ENCODE measurements at places on chromosomes 16 and 17. TPM values are rescaled to one million over a fixed set of nuclear protein-coding genes. Genes with fewer than 3 reads are reported as not detected.

ZACN gene
- not detected for total RNA-seq

AANAT gene
- total RNA-seq, result 0.39 TPM

GNG13 gene
- not detected for total RNA-seq

DNAAF1 gene
- 0.20 TPM for total RNA-seq

CRHR1 gene
- total RNA-seq, result 0.41 TPM

TCAP gene
- total RNA-seq, result 1.9 TPM

HSF5 gene
- 0.05 TPM for total RNA-seq

KRTAP2-3 gene
- total RNA-seq, result not detected

RAB26 gene
- total RNA-seq, result 0.64 TPM

HEATR3 gene
- 29.5 TPM for total RNA-seq

FAM171A2 gene
- 50.6 TPM for total RNA-seq

HLF gene
- not detected for total RNA-seq

C17orf100 gene
- 3.2 TPM for total RNA-seq

ODAD4 gene
- total RNA-seq, result 4.2 TPM

MT1A gene
- total RNA-seq, result not detected

FASN gene
- 816 TPM for total RNA-seq

CFDP1 gene
- 99.8 TPM for total RNA-seq

VMO1 gene
- 1.0 TPM for total RNA-seq

JPT2 gene
- total RNA-seq, result 261 TPM

SGSH gene
- 31.8 TPM for total RNA-seq

GRAPL gene
- total RNA-seq, result 1.2 TPM

TP53TG3C gene
- not detected for total RNA-seq

NOG gene
- total RNA-seq, result 0.65 TPM

NHERF1 gene
- total RNA-seq, result 52.2 TPM

KRT24 gene
- not detected for total RNA-seq

P2RX1 gene
- total RNA-seq, result not detected

CCL16 gene
- not detected for total RNA-seq

OTOP2 gene
- not detected for total RNA-seq

CCDC144A gene
- 1.6 TPM for total RNA-seq

TMEM88 gene
- total RNA-seq, result 6.7 TPM

KRT28 gene
- not detected for total RNA-seq

SPAG9 gene
- 136 TPM for total RNA-seq

SYT17 gene
- 3.1 TPM for total RNA-seq

HSD17B2 gene
- total RNA-seq, result not detected

TP53TG3B gene
- total RNA-seq, result not detected

All from neural crest cell (in vitro differentiated cells).